ENCODE measurements at places on chromosomes 6 and 20.

DNA sequence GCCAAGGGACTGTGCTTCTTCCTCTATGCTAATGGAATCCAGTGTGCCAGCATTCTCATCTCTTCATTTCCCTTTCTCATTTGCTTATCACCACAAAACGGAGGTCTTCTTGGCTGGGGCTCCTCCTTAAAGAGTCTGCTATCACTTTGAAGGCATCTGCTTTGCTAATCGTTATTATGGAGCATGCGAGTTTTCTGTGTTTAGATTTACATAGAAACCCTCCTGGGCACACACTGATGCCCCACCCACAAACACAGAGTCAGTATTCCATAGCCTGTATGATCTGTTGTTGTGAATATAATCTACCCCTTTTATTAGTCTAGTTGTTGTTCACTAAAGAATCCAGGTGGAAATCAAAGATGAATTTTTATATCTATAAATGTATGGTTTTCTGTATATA is 83.4 kb upstream of the XRN2 start:
- no peak for DNase-seq

DNA sequence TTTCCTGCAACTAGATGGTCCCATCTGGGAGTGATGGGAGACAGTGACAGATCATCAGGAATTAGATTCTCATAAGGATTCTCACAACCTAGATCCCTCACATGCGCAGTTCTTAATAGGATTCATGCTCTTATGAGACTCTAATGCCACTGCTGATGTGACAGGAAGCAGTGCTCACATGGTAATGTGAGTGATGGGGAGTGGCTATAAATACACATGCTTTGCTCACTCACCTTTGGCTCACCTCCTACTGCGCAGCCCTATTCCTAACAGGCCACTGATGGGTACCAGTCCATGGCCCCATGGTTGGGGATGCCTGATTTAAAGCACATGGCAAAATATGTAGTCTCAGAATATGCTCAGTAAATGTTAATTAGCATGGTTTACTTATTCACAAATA is 80.6 kb upstream of the MBOAT1 start:
- DNase-seq = no peak

- no peak for DNase-seq
These were observed 893 bp downstream of the POLR1H start for GRCh38 chr6:30061858-30062458.

GRCh38 chr6:41757931-41758640 is 10.9 kb upstream of the PGC start:
- DNase-seq = no peak

GRCh38 chr20:4018023-4018748 is 2.8 kb upstream of the RNF24 start:
- DNase-seq = no peak

DNA sequence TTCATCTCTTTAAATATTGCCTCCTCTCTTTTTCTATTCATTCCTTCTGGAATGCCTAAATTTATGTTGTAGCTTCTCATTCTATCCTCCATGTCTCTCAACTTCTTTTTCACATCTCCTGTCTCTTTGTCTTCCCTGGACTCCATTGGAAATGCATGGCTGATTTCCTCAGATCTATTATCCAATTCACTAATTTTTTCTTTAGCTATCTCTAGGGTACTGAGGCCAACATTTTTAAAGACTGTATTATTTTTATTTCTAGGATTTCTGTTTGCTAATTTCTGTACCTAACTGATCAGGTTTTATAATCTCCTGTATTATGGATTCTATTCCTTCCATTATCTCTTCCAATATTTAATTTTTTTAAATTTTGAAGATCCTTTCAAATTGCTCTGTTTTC is 37.4 kb downstream of the MDGA1 start:
- DNase-seq = no peak

DNA sequence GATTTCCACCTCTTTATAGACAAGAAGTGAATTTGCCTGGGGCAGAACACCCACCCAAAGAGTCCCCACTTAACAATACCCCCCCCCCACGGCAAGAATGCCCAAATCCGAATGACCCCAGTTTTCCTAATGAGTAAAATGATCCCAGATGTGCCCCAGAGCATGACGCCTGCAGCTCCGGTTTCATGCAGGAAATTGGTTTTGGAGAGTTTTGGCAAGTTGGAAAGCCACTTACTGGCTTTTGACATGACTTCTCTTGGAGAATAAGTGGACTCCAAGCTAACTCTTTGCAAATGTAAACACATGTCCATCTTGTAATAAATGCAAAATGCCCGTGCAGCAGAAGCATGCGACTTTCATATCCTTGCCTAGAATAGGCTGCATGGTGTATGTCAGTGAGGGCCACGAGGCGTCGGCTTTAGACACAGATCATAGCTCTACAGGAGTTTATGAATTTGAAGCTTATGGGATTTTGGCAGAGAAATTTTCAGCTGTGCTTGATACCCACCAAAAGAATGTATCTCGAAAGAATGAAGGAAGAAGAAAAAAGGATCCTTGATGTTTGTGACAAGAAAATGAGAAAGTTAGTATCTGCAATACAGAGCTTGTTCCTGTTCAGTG is 24.2 kb downstream of the EDN3 start:
- DNase-seq = no peak

DNA sequence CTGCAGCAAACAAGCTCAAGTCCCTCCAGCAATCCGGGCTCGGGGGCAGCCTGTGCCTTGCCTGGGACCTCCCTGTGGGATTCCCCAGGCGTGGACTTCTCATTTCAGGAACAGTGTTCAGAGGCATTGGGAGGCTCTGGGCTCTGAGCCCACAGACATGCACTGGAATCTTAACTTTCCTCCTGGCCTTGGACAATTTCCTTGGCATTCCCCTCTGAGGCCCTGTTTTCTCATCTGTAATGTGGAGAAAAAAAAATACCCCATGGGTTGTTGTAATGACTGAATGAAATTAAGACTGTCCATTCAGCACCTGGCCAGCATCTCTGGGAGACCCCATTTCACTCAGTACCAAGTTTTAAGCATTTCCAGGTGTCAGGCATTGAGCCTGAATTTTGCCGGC is 17.6 kb downstream of the BPIFB4 start:
- DNase-seq = no peak

DNA sequence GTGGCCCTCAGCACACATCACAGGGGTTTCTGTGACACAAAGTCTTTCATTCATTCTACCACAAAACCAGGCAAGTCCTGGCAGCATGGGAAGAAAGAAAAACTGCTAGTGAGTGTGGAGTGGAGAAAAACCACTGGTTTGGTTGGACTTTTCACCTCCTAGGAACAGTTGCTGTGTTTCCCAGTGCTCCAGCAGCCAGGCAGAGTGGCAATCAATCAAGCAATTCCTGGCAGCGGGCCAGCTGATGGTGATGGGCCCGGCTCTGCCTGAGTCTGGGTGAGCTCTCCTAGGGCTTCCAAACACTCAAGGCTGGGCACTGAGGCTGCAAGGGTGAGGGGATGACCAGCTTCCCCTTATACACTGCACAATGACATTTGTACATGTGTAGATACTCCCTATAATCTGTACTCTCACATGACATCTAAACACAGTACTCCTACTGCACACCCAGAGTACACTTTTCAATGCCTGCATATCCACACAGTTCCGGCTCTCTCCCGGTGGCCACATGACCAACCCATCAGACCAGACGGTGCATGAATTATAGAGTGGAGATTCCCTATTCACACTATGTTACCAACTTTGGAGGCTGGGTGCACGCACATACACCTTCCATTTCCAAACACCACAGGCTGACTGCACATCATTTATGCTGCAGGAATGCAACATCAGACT is 156.6 kb downstream of the UNC5CL start:
- DNase-seq = no peak

GRCh38 chr6:11192167-11192566 is 40.3 kb downstream of the NEDD9 start:
- DNase-seq = no peak

- no peak for DNase-seq
These were observed 57.1 kb downstream of the GOPC start for GRCh38 chr6:117545161-117545595.

DNA sequence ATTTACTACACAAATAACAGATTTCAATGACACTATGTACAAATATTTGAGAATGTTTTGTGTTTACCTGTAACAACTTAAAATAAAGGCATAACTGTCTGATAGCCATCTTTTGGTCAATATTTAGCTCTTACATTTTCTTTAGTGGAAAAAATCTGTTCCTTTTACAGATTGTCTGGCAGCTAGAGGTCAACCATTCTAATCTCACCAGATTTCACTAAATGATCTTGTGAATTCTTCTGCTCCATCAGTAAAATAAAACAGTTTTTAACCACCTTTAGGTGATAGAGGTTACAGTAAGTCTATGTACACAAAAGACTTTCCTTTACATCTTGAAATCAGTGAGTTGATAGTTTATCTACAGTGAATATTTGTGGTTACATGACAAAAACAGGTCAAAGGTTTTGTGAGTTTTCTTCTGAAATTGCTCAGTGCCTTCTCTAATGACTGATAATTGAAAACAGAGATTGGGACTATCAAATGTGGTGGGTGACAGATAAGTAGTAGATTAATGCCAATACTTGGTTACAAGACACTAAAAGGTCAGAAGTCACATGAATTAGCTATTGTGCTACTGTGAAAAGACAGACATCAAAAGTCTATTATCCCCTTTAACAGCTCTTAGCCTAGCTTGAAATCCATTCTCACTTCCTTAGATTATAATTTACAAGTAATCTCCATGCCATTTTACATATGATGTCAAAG is 47.4 kb downstream of the BMP5 start:
- no peak for DNase-seq

DNA sequence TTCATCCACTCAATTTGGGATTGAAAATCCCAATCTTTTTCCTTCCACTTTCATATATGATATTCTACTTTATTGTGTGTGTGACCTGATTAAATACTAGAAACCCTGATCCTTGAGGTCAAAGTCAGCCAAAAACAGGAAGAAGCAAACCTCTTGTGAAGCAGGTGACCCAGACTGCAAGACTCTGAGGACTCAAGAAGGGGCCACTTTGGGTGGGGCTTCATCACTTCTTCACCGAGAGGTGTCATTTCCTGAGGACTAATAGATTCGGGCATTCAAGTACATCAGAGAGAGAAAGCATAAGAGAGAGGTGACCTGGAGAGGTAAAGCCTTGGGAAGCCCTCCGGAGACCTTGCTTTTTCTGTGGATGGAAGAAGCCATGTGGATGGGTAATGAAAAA is 129.0 kb downstream of the CFAP61 start:
- no peak for DNase-seq

GRCh38 chr6:134145786-134146185 is 93.4 kb upstream of the SLC2A12 start:
- DNase-seq = no peak

- no peak for DNase-seq
These were observed 42.8 kb upstream of the PSMF1 start for GRCh38 chr20:1075616-1076015.

- DNase-seq = no peak
These were observed 8.7 kb downstream of the CHD6 start for GRCh38 chr20:41609474-41609873.

GRCh38 chr6:56231827-56232226 is 15.6 kb downstream of the COL21A1 start:
- no peak for DNase-seq

- no peak for DNase-seq
These were observed 624 bp upstream of the TJAP1 start for GRCh38 chr6:43476746-43477145.

DNA sequence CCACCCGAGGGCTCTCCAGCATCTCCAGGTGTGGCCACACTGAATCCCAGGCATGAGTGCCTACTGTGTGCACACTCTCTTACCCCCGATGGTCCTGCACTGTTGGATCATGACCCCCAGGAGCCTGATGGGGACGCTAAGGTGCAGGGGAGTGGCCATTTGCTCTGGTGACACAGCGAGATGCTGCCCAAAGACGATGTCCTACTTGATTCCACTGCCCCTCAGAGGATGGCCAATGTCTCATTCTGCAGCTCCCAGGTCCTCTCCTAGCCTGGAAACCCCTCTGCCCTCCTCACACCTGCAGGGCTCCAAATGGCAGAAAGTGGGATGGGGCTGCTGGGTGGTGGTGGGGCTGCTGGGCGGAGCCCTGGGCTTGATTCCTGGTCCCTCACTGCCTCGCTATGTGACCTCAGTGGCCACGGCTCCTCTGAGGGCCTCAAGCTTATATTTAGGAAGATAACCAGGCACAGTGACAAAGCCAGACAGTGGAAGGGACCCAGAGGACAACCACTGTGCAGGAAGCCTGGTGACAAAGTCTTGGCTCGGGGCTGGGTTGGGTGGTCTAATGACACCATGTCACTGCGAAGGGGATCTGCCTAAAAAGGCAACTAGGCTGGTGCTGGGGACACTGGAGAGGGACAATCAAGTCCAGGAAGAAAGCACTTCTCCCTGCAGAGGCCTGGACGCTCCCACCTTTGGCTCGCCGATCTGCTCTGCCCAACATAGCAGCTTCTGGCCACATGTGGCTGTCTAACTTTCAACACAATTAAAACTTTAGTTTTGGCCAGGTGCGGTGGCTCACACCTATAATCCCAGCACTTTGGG is 28.4 kb downstream of the TGM2 start:
- DNase-seq = no peak

DNA sequence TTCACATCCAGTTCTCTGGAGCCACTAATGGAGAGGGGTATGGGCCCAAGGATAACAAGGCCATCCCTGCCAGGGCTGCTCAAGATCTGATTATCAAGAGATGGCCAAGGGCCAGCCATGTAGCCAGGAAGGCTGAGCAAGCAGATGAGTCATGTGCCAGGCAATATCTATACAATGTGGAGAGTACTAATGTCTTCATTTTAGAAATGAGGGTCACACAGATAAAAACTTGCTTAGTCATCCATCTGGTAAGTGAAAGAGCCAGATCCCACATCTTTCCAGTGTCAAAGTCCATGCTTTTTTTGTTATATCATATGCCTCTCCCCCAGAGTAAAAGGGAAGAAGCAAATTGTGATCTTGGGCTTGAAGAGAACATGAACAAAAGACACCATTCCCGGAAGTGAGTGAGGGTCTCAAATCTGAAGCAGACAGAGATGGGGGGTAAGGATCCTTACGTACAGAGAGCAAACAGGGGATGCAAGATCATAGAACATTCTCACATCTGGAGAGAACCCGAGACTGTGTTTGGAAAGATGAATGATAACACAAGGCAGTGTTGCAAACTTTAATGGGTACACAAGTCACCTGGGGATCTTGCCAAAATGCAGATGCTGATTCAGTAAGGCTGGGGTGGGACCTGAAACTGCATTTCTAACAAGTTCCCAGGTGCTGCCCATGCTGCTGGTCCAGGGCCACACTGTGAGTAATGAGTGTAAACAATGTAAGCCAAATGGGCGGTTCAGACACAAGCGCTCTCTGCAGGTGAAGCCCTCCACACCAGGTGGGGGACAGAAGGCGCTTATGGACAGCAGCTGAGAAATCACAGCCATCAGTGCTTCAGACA is 20.0 kb upstream of the GSTA3 start:
- no peak for DNase-seq

GRCh38 chr20:62523473-62524203 is 47.8 kb upstream of the GATA5 start:
- DNase-seq = peak; percentile 38

- DNase-seq = no peak
These were observed 21.0 kb upstream of the PRELID3B start for GRCh38 chr20:59063358-59064213.
